ENCODE measurements at places on chromosomes 1 and 21.

DNA sequence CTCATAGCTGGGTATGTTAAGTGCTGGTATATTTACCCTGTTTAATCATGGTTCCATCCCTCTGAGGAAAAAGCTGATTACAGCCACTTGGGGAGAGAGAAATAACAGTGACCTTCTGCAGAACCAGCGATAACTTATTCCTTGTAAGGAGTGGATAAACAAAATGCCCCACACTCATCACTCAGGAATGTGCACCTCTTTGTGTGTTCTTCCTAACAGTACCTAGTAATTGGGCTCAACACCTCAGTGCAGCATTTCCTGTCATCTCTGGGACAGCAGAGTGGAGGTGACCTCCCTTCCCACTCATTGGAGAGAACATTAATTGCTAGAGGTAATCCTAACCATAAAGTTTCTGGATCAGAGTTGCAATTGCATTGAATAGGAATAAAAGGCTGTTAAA, 112.5 kb upstream of the F3 start:
- peak; percentile 55 for DNase-seq

DNA sequence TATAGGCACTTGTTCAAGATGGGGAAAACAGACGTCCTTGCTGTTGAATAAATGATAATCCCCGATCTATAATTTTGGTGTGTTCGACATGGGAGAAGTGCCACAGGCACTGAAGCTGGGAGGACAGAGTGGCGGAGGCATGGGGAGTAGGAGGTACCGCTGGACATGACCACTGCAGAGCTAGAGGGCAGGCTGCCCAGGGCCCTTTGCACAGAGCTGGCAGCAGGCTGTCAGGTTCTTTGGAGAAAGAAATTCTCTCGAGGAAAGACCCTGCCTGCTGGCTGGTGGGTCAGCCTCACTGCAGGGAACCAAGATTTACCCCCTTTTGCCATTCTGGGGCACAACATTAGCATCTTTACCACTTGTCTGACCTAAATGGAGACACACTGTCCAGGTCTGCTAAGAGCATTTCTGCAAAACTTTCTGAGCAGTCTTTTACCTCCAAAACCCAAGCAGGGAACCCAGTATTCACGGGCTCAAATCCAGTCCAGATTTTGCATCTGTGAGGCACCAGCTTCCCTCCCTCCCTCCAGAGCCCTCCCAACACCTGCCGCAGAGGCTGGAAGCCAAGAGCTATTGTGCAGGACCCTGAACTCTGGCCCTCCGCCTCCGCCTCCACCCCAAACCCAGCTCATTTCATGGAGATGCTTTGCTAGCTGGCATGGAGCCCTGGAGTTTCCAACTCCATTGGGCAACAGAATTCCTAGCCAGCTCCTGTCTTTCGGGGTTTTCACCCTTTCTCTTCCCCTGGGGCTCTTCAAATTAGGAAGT, 142.3 kb downstream of the PLXNA2 start:
- no peak for DNase-seq

- no peak for DNase-seq
Observed at GRCh38 chr21:45458281-45459170, 53.6 kb downstream of the COL18A1 start.

DNA sequence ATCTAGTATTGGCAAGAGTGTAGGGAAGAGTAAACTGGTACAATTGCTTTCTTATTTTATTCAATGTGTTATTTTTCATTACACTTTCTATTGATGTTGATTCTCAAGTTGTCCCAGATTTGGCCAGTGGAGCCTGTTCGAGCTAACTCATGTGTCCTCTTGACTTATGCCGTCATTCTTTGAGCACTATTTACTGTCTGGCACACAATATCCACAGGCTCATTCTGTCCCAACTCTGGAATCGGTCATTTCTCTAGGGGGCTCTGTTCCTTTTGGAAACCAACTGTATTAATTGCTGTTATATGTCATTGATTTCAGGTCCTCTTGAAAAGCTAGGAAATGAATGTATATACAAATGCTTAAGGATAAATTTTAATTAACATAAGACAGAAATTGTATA, 22.4 kb upstream of the SFPQ start:
- no peak for DNase-seq

- DNase-seq = no peak
Observed at GRCh38 chr1:109993885-109994284, 9.3 kb downstream of the AHCYL1 start.

- peak; percentile 87 for DNase-seq
Observed at GRCh38 chr1:25796811-25797458, 3.1 kb upstream of the SELENON start.

GRCh38 chr1:202625416-202626360, 84.6 kb downstream of the SYT2 start:
- peak; percentile 72 for DNase-seq

DNA sequence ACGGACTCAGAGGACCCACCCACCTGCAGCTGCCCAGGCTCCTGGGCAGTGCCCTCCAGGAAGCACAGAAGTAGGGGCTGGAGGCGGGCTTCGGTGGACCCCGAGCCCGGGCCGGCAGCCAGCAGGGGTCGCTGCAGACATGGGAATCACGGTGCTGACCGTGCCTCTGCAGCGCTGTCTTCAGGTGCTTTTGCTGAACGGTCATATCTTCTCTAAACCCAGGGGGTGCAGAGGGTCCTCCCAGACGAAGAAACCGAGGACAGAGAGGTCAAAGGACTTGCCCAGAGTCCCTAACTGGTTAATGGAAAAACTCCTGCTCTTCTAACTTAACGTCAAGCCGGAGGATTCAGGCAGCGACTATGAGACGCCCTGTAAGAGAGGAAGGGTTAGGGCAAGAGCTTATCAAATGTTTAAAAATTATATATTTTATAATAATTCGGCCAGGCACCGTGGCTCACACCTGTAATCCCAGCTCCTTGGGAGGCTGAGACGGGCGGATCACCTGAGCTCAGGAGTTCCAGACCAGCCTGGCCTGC, 21.5 kb upstream of the LEFTY2 start:
- peak; percentile 68 for DNase-seq

Data from NT2/D1 (cell line).